ENCODE measurements at places on chromosomes 6 and 20.

DNA sequence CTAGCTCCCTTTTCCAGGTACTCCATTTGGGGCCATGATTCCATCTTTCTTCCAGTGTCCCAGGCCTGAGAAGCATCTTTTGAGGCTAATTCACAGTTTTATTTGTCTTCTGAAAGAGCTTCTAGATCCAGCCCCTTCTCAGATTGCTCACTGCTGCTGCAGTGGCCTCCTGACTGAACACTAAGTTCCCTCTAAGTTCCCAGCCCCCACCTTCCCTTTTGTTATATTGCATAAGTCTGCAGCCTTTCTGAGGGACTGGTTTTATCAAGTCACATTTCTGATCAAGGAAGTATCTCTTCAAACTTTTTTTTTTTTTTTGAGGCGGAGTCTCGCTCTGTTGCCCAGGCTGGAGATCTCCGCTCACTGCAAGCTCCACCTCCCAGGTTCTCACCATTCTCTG is 10.7 kb downstream of the MAPRE1 start:
- no peak for DNase-seq

DNA sequence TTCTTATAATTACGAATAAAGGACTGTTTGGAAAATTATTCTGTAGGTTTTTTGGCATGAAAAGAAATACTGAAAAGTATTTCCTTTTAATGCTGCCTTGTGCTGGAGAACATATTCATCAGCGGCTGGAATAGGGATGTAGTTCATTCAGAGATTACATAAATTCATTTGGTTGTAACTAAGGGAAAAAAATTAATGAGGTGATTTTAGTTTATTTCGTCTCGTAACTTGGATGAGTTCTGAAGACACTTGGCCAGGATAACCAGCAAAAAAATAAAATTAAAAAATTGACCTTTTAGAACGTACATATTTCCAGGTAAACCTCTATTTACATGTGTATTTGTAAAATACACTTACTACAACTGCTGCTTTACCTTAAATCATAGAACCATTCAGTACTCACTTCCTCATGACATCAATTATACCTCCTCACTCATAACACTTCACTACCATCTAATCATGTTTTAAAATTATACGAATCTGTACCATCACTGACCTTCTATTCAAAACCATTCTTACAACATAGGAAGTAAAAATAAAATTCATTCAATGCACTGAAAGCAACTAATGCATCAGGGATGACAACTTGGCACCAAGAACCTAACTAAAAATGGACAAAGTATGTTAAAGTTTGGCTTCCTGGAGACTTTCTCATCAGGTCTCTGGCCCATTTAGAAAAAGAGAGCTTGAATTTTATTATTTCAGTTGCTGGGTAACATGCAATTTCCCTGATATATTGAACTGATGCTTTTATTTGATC is 17.2 kb downstream of the KLHL31 start:
- no peak for DNase-seq

DNA sequence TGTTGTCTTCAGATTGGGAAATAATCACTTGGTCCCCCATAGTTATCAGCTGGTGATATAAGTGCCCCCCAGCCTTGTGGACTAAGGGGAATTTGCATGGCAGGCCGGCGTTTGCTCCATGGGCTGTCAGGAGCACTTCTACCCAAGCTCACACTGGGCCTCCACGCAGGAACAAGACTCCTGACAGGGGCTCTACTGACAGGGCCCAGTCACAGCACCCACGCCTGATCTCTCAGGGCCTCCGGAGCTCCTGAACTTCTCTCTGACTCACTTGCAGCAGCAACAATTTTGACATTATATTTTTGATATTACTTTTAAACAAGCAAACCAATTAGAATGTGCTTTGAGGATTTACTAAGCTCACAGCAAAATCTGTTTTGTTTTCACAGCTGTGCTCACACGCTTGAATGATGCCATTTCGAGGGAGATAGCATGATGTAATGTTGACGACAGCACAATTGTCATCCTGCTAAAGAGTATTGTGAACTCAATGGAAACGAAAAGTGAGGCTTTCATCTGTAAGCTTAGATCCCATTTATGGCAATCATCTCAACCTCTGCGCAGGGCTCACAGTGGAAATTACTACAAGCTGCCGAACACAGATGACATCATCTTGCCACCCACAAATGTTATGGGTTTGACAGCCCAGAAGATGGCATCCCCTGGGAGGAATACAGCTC is 28.7 kb upstream of the TXNDC5 start:
- no peak for DNase-seq

GRCh38 chr6:150681578-150682395 is 82.1 kb downstream of the PLEKHG1 start:
- no peak for DNase-seq

DNA sequence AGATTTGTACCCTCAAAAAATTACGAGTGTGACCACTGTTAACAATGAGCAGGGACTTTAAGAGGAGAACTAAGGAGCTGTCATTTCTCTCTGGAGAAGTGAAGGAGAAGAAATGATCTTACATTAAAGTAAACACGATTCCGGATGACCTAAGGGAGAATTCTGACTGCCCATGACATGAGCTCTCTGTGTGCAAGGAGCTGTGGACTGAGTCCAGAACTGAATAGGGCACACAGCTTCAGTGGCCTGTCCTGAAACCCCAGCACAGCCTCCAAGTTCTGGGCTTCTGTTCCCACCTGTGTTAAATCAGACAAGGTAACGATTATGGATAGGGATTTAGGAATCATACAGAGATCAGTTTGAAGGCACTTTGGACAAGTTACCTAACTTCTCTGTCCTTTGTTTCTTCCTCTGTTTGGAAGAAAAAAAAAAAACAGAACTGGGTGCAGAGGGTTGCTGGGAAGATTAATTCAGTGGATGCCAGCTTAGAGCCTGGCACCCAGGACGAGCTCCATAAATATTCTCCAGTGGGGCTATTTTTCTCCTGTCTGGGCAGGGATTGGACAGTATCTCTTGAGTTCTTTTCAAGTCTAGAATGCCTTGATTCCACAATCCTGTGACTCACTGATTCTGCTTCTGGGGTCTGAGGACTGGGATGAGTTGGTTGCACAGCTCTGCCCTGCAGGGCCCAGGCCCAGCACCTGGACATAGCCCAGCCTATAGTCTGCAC is 65.7 kb downstream of the MRPL14 start:
- DNase-seq, result no peak

GRCh38 chr6:20564777-20565176 is 30.5 kb downstream of the CDKAL1 start:
- DNase-seq, result no peak

DNA sequence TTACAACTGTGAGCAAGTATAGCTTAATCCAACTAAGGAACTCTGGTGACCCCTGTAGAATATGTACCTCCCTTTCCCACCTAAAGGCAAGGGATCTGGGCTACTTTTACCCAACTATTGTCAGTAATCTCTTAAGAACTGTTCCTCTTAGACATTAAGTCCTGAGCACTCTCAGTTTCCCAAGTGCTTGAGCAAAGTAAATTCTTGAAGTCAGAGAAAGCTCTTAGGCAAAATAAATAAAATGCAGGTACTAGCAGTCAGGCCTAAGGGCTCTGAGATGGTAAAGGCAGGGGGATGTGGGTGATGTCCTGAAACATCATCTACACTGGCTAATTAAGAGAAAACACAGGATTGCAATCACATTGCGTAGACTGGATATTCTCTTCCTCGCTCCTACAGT is 446.4 kb upstream of the FLRT3 start:
- DNase-seq, result no peak

DNA sequence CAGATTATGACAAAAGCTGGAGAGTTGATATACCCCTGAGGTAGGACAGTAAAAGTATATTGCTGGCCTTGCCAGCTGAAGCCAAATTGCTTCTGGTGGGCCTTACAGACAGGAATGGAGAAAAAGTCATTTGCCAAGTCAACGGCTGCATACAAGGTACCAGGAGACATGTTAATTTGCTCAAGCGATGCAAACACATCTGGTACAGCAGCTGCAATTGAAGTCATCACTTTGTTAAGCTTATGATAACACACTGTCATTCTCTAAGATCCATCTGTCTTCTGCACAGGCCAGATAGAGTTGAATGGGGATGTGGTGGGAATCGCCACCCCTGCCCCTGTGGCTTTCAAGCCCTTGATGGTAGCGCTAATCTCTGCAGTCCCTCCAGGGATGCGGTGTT is 40.4 kb upstream of the POPDC3 start:
- no peak for DNase-seq

DNA sequence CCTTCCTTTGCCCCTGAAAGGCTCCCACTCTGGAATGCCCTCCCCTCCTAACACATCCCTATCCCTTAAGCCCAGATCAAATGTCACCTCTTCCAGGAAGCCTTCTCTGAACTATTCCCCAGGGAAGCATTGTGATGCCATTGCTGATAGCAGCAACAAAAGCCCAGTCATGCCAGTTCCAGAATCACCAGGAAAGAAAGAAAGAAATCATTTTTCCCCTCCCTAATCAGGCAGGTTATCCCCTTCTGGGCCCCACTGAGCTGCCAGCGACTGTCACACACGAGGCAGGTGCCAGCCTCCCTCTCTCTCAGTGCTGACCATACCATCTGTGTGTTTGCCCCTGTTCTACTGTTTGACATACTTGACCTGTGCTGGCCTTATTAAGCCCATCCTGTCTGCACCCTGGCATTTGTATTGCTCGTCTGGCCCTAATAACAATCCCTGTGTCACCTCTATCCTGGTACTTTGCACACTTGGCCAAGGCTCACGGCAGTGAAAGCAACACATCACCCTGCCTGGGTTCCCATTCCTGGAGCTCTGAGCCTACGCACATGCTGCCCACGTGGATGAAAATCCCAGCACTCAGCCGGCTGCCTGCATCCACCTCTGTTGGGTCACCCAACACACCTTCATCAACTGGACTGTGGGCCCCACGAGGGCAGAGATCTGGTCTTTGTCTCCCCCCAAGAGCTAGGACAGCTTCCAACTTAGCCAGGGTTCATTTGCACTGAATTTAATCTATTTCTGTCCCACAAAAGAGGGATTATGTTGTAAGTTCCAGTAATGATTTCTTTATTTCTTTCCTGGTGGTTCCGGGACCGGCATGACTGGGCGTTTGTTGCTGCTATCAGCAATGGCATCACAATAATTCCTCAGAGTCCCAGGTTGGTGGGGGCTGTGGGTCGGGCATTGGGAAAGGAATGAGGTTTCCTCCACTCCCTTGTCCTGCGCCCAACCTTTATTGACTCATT is 5.3 kb upstream of the BPIFB1 start:
- no peak for DNase-seq

All from right renal cortex interstitium (tissue), 3 donors.